ENCODE measurements at places on chromosomes 1 and 21.

DNA sequence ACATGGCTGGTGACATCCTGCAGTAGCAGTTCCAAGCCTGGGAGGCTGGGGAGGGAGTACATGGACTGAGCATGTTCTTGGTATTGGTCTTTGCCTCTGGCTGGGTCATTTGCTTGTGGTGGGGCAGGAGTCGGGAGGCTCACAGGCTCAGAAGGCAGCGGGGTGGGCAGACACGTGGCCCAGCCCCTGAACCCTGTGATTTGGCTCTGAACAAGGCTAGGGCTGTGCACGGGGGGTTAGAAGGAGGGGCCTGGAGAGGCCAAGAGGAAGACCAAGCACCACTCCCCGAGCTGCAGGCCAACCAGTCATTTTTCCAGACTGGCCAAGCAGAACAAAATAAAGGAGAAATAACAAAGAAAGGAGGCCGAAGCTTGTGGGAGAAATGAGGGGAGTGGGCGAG is 9.7 kb upstream of the PRELP start:
- peak; percentile 89 for DNase-seq

GRCh38 chr1:232267092-232267836 is 362.7 kb downstream of the SIPA1L2 start:
- DNase-seq, result no peak

DNA sequence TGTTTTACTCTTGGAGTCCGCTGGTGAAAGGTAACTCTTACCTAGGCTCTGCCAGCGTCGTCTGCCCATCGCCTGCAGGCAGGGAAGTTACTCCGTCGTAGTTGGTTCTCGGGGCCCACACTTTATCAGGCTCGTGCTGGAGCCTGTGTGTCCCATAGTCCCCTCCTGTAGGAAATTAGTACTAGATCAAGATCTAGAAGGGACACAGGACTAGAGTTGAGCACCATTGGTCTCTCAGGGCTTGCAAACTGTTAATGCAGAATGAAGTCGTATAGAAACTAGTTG is 940 bp downstream of the SRRM1 start:
- peak; percentile 47 for DNase-seq

- DNase-seq, result no peak
These were observed 72.7 kb downstream of the RPE65 start for GRCh38 chr1:68377098-68377497.

GRCh38 chr1:32651461-32652073 is 559 bp downstream of the RBBP4 start:
- DNase-seq, result no peak

DNA sequence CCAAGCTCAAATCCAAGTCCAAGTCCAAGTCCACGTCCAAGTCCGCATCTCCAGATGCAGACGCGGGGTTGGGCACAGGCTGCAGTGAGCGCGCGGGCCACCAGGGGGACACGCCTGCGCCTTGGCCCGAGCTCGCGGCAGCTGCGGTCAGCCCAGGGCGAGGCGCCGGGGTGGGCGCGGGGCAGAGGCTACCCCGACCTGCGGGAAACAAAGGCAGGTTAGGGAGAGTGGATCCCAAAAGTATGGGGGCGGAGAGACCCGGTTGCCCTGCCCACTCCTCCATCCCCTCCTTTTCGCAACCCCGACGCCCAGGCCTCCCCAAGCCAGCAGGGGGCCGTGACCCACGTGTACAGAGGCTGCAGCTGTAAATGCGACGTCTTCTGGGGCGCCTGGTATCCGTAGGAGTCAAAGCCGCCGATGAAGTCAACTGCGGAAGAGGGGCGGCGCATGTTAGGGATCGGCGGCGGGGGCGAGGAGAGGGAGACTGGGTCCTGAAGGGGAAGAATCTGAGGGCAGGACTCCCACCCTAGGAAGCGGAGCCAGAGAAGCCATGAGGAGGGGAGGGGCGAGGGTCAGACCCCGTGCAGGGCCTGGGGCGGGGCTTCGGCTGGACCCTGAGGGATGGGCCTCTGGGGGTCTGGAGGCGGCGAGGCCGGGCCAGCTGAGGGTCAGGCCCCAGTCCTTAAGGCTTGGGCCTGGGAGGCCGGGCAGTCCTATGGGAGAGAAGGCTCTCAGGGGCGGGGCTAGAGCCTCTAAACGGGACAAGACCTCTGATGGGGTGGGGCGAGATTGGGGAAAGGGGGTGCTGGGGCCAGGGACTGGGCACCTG is 58.0 kb downstream of the NKAIN1 start:
- peak; percentile 84 for DNase-seq
